ENCODE measurements at places on chromosomes 6 and 20.

DNA sequence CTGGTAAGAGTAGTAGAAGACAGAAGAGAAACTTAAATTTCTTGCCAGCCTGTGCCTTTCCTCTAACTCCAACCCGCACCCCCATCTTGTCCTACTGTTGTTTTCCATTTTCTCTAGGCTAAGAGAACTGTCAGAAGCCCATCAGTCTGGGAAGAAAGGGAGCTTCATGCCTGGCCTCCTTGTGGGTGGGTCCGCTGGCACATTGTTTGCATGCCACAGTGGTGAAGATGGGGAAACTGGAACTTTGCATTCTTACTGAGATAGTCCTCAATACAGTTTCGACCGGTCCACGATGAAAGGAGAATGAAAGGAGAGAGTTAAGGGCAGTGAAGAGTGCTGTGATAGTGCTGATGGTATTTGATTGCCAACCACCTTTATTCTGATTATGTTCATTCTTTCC is 103.1 kb downstream of the TCP11 start:
- no peak for DNase-seq

DNA sequence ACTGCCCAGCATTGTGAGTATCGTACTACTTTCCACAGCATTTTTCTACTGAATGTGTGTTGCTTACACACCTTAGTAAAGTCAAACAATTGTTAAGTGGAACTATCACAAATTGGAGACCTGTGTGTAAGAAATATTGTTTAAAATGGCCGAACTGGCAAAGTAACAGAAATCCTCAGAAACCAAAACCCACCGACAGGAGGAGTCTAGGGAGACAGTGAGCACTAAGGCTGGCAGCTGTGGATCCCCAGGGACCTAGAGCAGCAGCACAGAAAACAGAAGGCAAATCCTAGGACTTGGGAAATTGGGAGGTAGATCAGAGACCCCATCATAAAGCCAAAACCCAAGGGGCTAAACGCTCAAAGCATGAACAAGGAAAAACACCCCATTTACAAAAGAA is 69.9 kb downstream of the SESN1 start:
- DNase-seq, result no peak

DNA sequence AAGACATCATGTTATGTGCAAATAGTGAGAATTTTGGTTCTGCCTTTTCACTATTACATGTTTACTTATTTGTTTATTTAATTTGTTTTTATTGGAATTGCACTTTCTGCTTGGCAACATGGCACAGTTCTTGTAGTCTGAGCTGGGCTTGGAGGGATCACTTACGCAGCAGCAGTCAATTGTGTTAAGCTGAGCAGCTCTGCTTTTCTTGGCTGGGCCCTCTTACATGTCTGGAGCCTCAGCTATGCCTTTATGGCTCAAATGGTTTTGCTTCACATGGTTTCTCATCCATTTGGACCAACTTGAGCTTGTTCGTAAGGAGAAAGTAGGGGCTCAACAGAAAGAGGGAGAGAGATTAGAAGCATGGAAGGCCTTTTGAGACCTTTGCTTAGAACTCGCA is 327.5 kb upstream of the EPHA7 start:
- DNase-seq, result no peak

GRCh38 chr6:43703512-43704429 is 16.2 kb upstream of the MRPS18A start:
- peak; percentile 58 for DNase-seq

DNA sequence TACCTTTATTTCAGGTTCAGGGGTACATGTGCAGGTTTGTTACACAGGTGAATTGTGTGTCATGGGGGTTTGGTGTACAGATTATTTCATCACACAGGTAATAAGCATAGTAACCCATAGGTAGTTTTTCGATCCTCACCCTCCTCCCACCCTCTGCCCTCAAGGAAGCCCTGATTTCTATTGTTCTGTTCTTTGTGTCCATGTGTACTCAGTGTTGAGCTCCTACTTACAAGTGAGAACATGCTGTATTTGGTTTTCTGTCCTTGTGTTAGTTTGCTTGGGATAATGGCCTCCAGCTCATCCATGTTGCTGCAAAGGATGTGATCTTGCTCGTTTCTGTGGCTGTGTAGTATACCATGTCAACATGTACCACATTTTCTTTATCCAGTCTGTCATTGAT is 66.0 kb downstream of the STK4 start:
- DNase-seq, result no peak

DNA sequence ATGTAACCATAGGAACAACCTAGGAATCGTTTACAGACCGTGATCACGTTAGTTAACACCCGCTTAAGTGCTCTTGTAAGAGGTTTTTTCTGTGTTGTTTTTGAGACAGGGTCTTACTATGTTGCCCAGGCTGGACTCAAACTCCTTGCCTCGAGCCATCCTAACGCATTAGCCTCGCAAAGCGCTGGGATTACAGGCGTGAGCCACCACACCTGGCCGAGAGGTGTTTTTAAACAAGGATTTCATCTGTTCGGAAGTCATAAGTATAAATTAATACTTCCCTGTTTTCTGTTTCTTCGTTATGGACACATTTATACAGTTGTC is 727 bp downstream of the MRS2 start:
- DNase-seq, result no peak

DNA sequence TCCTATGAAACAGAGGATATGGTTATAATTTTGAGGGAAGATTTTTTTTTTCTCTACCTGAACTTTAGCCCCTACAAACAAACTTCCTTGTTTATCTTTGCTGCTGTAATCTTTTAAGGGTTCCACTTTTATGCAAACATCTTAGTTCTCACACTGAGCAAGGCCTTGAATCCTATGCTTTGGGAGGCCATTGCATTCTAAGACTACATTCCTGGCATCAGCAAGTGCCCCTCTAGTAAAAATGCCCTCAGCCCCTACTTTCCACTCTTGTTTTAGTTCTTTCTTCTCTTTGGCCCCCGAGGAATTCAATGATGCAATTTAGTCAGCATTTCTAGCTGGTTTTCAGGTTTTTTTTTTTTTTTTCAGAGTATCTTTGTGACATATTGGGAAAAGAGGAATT is 8.1 kb upstream of the AHI1 start:
- DNase-seq, result no peak

- no peak for DNase-seq
Observed at GRCh38 chr6:165758441-165758840, 95.4 kb upstream of the PDE10A start.

DNA sequence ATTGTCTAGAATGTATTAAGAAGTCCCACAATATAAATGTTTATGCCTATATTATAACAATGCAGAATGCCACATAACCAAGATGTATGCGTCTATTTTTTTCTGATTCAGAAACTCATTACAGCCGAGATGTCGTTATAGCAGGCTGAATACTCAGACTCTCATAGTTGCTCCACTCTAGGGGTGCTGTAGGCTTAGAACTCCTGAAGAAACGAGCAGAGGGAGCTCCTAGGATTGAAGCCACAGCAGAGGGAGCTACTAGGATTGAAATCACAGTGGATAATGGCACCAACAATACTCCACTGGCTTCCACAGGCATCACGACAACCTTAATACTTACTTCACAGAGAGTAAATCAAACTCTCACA is 208.9 kb downstream of the KIF16B start:
- DNase-seq, result no peak

DNA sequence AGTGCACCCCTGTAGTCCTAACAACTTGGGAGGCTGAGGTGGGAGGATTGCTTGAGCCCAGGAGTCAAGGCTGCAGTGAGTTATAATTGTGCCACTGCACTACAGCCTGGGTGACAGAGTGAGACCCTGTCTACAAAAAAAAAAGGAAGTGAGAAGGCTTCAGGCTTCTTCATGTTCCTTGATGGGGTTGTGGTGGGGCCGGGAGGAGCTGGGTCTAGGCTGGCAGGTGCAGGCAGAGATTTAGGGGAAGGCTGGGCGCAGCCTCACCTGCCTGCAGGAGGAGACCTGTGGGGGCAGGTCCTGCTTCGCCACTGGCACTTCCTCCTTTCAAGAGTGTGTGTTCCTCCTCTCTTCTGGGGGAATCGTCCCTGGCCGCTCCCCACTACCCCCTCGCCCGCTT is 63.9 kb downstream of the CHMP4B start:
- DNase-seq, result peak; percentile 58

GRCh38 chr20:931401-931800 is 15.3 kb upstream of the ANGPT4 start:
- DNase-seq, result peak; percentile 17

- no peak for DNase-seq
Observed at GRCh38 chr6:67854098-67854497, 781.0 kb upstream of the ADGRB3 start.

DNA sequence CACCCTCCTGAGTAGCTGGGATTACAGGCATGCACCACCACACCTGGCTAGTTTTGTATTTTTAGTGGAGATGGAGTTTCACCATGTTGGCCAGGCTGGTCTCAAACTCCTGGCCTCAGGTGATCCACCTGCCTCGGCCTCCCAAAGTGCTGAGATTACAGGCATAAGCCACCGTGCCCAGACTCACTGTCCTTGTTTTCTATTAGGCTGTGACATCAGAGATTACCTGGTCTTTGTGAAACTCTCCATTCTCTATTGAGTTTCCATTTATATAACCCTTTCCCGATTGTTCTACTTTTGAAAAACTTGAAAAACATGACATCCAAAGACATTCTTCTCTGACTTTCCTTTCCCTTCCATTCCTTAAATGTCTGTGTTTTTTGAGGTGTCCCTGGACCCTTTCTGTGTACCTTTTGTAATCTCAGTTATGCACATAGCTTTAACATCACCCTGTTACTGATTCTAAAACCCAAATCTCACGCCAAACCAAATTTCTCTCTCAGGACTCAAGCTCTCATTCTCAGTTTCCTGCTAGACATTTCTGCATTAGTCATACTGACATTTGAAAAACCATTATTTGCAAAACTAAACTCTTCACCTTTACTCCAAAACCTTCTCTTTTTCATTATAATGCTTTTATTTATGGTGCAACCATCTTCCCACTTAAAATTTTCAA is 137.0 kb downstream of the KHDC1L start:
- DNase-seq, result no peak

GRCh38 chr6:12751694-12752325 is 35.2 kb downstream of the PHACTR1 start:
- DNase-seq, result peak; percentile 46

GRCh38 chr20:60482221-60483008 is 524.2 kb downstream of the CDH26 start:
- peak; percentile 11 for DNase-seq

- no peak for DNase-seq
Observed at GRCh38 chr6:150029749-150030148, 4.4 kb upstream of the RAET1L start.

DNA sequence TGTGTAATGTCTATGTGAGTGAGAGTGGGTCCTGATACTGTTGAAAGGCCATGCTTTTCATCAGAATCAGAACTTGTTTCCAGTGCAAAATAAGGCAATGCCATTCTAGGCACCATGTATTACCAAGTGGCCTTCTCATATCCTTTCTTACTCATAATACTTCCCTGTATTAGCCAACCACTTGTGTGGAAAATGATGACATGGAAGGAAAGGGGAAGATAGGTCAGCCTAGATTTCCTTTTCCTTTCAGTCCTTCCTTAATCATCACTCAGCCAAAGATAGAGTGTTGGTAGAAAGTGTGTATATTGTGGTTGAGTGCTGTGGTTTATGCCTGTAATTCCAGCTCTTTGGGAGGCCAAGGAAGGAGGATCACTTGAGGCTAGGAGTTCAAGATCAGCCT is 158.6 kb upstream of the PREP start:
- peak; percentile 79 for DNase-seq

GRCh38 chr6:6312901-6313441 is 7.5 kb downstream of the F13A1 start:
- DNase-seq, result peak; percentile 8

GRCh38 chr20:38985060-38985459 is 22.9 kb downstream of the DHX35 start:
- no peak for DNase-seq

GRCh38 chr6:150546457-150546856 is 53.2 kb upstream of the PLEKHG1 start:
- no peak for DNase-seq

DNA sequence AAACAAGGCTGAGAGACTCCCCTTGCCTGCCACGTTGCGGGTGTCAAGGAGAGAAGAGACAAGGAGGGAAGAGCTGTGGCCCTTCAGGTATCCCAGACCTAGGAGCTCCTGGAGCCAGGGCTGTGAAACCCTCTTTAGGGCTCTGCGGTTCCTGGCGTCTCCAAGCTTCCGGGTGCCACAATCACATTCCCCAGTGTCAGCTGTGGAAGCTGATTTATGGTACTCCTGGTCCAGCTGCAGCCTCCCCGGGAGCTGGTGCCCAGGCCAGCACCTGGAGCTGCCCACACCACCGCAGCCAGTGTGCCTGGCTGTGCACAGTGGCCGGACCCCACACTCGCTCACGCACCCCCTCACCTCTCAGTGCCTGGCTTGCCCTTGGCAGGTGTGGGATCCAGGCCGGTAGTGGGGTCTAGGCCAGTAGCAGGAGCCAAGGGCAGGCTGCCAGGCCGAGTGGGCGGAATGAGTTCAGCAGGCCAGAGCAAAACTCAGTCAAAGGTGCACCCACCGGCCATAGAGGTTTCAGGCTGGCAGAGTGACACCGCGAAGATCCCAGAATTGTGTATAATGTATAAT is 58.9 kb upstream of the L3MBTL3 start:
- DNase-seq, result no peak

DNA sequence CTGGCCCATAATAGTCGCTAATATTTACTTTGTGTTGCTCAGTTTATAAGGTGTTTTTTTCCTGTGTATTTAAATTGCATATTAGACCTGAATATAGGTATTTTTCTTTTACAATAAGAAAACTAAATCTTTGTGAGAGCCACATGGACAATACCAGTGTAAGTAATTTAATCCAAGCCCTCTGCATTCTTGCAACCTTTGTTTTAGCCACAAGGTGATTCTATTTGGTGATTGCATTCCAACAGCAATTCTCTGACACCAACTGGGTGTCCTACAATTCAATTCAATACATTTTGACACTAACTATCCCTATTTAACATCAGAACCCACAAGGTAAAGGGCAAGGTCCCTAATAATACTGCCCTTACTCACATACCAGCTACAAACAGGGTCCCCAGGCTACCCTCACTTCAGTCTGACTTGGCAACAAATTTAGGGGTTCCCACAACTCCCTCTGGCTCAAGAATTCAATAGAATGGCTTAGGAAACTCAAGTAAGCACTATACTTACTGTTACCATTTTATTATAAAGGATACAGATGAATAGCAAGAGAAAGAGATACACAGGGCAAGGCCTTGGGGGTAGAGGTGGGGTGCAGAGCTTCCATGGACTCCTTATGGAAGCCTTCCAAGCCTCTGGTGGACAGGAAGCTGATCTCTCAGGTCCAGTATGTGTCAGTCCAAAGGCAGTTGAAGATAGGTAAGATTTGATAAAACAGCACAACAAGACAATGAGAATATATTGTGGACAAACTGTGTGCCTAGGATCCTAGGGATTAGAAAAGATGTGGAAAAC is 169.3 kb downstream of the CD83 start:
- no peak for DNase-seq

GRCh38 chr6:109523478-109523877 is 40.5 kb upstream of the ZBTB24 start:
- DNase-seq, result no peak

DNA sequence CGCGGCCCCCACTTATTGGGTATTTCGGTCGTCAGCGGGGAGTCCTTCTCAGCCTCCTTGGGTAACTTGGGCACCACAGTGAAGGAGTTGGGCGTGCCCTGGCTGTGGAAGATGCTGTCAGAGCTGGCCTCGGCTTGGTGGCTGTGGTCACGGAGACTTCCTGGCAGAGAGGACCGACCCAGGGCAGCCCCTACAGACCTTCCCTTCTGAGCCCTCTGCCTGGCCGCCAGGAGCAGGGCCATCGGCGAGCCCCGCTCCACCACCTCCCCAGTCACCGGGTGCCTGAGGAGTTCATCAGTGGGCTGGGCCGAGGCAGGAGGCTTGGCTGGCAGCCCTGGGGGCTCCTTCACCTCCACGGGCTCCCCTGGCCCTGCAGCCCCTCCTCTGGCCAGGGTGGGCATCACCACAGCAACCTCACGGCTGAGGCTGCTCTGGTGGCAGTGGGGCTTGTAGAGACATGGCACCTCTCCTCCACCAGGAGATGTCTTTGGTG is 37.2 kb downstream of the C6orf132 start:
- DNase-seq, result no peak

Measured in MV-4-11 (cell line).